ENCODE measurements at places on chromosomes 16 and 17.

DNA sequence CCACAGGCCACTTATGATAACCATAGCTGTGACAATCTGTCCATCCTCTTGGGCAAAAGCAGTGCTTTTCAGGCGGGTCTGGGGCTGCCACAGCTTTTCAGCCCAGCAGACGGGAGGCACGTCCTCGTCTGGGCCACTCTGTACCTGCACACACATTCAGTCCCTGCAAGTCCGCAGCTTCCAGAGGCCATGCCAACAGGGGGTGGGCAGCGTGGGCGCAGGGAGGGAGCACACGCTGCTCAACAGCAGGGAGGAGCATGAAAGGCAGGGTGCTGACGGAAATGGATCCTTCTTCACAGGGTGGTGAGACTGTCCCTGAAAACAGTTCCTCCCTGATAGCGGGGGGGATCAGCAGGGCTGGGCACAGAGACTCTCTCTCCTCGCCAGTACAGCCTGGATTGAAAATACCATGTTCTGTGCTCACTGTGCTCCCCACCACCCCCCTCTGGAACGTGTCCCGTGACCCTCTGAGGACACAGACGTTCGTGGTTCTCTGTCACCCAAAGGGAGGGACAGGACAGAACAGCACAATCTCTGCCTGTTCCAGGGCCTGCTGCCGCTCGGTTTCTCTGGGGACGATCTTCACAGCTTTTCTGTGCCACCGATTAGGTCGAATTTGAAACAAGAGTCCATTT is 41.7 kb downstream of the PEMT start:
- no peak for DNase-seq

- no peak for DNase-seq
These were observed 34.4 kb downstream of the CMIP start for GRCh38 chr16:81478876-81479511.

DNA sequence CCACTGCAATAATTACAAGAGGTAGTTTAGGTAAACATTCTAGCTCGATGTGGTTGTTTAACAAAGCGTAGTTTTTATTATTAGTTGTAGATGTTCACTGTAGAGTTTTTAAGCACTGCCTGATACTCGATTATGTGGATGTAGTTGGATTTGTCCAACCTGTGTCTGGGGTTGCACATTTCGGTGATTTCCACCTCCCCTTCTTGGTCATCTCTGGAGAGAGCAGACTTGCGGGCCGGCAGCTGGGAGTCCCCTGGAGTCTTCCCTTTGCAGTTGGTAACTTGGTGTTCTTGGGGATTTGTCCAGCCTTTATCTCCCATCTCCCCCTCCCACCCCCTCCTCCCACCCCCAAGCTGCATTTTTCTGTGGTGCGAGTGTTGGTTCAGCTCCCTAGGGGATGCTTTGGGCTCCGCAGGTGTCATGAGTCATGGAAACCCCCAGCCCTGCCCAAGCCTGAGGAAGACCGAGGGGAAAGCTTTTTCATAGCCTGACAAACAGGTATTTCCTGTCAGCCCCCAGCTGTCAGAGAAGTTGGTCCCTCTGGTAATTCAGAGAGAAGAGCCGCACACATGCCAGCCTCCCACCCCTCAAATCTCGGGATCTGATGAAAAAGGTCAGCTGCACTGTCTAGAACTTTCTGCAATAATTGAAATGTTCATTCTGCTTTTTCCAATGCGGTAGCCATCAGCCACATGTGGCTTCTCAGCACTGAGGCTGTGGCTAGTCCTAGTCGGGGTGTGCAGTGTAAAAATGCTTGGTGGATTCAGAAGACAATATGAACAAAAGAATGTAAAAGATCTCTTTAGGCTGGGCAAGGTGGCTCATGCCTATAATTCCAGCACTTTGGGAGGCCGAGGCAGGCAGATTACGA is 50.3 kb downstream of the KSR1 start:
- DNase-seq = no peak

GRCh38 chr16:21620592-21620991 is 21.2 kb downstream of the METTL9 start:
- no peak for DNase-seq

- DNase-seq = no peak
These were observed 759.1 kb upstream of the RBFOX1 start for GRCh38 chr16:6573577-6573976.

- no peak for DNase-seq
These were observed 21.5 kb downstream of the SRP68 start for GRCh38 chr17:76050538-76051467.

DNA sequence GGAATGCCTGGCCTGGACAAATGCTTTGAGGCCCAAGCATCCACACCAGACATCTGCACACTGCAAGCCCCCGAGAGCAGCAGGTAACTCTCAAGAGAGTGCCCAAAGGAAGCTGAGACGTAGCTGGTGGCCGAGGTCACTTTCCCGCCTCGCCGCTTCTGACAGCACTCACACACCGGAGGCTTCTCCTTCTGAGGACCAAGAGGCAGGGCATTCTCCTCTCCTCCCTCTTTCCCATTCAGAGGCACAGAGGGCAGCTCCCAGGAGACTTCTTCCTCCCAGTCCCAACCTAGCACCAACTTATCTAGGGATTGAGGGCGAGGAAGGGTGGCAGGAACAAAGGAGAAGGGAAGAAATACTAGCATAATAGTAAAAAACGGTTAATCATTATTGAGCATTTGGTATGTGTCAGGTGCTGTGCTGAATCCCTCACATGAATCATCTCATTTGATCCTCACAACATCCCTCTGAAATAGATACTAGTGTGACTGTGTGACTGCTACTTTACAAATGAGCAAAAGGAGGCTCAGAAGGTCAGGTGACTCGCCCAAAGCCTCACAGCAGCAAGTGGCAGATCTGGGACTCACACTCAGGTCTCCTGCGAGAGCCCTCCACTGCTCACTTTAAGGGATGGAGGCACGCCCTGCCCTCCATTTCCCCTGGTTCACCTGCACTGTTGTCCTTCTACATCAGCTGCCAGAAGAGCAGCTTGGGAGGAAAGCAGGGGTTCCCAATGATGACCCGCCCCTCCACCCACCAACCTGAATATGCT is 41.8 kb downstream of the MYO18A start:
- DNase-seq = no peak

DNA sequence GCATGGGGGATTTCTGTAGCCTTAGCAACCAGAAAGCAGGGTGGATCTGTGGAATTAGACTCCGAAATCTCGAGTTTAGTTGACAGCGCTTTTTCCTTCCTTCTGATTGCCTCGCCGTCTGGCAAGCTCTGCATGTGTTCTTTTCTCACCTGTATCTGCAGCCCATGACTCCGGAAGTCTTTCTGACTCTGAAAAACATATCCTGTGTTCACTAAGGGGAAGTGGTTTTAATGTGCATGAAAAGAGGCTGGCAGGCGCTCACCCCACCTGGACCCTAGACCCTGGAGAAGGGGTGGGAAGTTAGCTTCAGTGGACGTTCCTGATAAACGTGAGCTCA is 158.5 kb downstream of the RPTOR start:
- DNase-seq = no peak

- DNase-seq = no peak
These were observed 2338.4 kb downstream of the TP53TG3F start for GRCh38 chr16:35797811-35798210.

DNA sequence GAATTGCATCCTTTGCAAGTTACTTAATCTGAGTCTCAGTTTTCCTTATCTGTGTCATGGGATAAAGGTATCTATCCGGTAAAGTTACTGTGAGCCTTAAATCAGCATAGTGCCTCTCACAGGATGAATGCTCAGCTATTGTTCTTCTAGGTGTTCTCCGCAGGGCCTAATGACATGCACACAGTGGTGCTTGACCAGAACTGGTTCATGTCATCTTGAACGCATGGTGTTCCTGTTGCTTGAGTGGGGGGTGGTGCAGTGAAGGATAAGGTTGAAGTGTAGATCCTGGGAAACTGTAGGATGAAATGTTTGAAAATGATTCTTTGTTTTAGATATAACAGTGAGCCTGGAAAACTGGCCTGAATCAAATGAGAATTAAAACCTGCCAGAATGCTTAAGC is 4.0 kb downstream of the KRT40 start:
- no peak for DNase-seq

DNA sequence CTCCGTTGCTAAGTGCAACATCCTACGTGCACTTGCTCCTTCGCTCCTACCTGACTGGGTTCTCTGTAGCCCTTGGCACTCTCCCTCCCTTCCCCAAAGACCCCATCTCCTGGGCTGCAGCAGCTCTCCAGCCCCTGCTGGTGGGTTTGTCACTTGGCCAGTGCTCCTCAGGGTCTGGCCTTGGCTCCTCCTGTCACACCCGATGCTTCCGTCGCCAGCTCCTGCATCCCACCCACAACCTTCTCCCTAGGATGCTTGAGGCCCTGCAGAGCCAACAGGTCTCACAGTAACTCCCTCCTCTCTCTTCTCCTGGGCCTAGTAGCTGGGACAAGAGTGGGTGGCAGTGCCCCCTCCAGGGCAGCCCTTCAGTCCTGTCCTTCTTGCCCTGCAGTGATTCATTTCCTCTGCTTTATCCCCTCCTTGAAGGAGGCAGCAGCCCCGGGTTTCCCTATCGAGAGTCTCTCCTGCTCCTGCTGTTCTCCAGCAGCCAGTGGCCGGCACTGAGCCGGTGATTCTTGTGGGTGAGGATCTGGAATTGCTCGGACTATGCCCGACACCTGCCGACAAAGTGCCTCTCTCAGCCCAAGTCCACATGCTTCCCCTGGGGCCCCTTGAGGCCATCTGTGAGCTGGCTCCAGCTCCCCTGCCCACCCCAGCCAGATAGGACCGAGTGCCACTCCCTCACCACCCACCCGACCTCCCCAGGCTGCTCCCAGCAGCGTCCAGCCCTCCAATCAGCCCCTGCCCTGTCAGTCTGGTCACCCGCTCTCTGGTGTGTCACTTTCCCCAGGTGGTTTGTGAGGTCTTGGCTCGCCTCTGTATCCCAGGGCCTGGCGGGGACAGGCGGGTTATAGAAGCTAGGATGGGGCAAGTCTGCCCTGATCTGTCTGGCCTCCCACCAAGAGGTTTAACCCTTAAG is 3.8 kb downstream of the LITAFD start:
- no peak for DNase-seq

GRCh38 chr16:566475-567372 is at the start of gene NHLRC4:
NHLRC4 (plus strand) TSS chr16:567005; CDS start chr16:568048, 1,043 bp downstream.
- DNase-seq = peak; percentile 27

DNA sequence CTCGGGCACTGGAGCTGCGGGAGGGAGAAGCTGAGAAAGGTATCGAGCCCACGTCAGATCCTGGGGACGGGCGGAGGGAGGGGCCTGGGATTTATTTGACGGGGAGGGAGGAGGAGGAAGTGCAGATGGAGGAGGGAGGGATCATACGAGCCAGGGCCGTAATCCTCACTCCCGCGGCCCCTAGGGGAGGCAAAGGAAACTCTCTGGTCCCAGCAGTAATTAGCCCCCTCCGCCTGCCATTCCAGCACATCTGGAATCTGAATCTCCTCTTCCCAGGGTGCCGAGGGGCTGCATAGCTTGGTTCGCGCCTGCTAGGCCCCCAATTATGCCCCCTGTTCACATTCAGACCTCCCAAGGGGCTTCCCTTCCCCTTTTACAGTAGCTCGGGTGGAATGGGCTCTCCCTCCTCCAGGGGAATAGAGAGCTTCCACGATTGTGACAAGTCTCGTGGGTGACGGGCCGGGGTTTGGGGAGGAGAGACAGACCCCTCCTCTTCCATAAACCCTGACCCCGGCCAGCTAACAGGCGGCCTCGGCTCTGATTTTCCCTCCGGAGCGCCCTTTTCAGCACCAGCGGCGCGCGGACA is at the start of gene SEZ6L2:
Gene SEZ6L2 (minus strand): TSS at position 35 of the 586 bp plus-strand sequence. CDS start 531 bp downstream, outside the sequence.
- DNase-seq = no peak

All from T-helper 17 cell (primary cell).